CD4-positive, alpha-beta T cell treated with Interleukin-6 at 100 ng/mL for 8 hours (primary cell): ENCODE measurements at places on chromosomes 7 and 10.
A peak's percentile ranks its signal among the peaks of the same experiment; 100 is the strongest.

DNA sequence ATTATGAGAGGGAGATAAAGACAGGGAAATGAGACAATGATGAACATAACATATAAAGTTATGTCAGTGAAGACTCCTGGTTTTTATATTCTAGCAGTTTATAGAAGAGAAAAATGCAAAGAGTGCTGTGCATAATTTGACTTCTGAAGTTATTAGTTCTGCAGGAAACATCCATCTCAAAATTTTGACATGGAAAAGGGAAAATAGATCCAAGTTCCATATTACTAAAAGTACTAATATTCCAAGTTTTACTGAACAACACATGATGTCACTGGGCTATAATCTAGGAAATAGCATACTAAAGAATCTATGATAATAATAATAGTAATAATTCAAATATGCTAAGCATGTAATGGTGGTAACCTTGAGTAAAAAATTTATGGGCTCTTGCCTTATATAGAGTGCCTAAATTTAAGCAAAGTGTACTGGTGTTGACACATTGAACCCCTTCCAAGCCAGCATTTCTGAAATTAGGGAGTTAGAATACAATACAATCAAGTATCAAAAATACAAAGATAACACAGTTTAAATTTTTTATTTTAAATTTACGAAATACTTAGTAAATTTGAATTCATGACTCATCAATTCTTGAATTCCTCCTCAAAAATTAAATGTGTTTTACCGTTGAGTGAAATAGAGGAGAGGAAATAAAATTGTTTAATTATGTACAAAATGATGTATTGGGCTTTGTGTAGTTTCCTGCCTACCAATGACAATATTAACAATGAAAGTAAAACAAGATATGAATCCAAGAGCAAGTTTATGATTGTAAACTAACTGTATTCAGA, 102.8 kb upstream of the KCND2 start:
- no peak for DNase-seq

DNA sequence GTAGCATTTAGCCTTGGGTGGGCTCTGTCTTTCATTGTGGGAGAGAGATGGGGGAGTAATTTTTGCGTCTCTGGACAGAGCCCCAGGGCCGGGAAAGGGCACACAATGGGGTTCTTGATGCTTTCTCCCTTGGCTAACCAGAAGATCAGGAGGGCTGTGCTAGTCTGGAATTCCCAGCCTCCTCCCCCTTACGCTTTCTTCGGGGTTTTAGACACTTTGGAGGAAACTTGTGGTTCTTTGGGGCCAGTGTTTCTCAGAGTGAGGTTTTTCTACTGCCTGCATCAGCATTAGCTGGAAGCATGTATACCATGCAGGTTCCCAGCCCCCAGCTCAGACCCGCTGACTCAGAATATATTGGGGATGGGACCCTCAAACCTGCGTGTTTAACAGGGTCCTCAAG, 7.0 kb downstream of the NEURL1 start:
- no peak for DNase-seq

GRCh38 chr10:9219860-9220259, 1165.4 kb downstream of the GATA3 start:
- DNase-seq: no peak

- no peak for DNase-seq
Observed at GRCh38 chr7:96591900-96592676, 117.6 kb downstream of the SEM1 start.

DNA sequence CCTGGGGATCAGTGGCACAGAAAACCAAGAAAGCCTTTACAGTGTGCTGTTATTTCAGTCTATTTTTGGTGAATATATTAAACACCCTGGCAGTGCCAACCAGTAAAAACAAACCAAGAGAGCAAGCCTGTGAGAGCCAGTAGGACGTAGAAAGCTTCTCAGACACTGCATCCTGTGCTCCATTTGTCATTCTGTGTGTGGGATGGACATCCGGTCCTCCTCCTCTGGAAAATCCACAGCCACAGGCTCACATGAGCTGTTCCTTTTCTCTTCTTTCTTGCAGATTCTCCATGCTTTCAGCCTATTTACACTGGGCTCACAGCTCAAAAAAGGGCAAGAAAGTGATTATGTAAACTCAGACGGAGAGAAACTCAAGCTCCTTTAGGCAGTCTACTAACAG, 119.7 kb upstream of the YAE1 start:
- DNase-seq: no peak

DNA sequence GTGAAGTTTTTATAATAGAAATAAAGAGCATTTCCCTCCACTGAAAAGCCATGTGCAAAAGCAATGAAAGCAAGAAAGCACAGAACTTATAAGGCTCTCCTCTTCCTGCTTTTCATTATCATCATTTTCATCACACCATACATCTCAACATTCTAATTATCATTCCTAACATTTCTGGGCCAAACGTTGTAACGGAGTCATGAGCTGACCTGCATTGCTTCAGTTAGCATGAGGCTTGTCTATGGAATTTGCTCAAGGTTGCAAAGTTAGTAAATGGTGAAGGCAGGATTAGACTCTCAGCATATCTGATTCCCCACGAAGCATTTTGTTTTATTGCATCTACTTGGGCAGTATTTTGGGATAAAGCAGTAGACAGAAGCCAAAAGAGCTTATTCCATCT, 11.4 kb downstream of the SCIN start:
- no peak for DNase-seq

DNA sequence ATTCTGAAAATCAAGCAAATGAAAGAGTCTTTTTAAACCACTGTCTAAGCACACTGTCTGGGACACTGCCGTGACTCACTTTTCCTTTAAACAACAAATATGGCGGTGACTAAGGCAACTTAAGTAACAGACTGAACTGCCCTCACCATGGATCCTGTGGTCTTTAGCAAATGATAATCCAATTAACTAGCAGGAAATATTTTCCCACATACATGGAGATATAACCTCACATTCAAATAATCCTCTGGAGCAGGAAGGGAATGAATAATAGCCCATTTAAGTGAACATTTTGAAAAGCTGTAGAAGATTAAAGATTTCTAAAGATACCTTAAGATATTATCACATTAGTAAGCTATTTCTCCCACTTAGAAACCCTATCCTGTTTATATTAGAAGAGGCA, 40.3 kb upstream of the LRRC17 start:
- DNase-seq: no peak

- no peak for DNase-seq
Observed at GRCh38 chr10:74684462-74684861, 141.9 kb upstream of the KAT6B start.

- DNase-seq: no peak
Observed at GRCh38 chr10:92146107-92146506, 144.8 kb downstream of the CPEB3 start.

GRCh38 chr7:158075633-158076001, 512.0 kb downstream of the PTPRN2 start:
- no peak for DNase-seq

- DNase-seq: no peak
Observed at GRCh38 chr10:46050941-46051623, 5.0 kb upstream of the MSMB start.

DNA sequence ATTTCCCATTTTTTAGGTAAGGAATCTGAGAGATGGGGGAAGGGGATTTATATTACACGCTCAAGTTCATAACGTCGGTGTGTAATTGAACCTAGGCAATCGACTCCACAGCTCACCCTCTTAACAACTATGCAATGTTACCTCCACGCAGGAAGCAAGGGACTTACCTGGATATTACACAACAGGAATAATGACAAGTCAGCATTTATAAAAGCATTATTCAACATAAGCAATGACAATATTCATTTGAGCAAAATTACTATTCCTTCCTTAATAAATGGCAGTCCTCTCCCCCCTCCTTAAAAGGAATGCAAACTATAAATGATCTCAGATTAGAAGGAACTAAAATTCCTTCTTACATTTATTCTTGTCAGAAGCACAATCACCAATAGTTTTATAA, 104.0 kb downstream of the PCLO start:
- no peak for DNase-seq

- peak; percentile 55 for DNase-seq
Observed at GRCh38 chr10:43304687-43305333, 37.9 kb upstream of the RASGEF1A start.
